ENCODE measurements at places on chromosomes 3 and 15.

GRCh38 chr15:99113547-99114271, 8.8 kb downstream of the SYNM start:
- DNase-seq = no peak

GRCh38 chr3:126612479-126613205, 42.3 kb downstream of the TXNRD3 start:
- DNase-seq = no peak

DNA sequence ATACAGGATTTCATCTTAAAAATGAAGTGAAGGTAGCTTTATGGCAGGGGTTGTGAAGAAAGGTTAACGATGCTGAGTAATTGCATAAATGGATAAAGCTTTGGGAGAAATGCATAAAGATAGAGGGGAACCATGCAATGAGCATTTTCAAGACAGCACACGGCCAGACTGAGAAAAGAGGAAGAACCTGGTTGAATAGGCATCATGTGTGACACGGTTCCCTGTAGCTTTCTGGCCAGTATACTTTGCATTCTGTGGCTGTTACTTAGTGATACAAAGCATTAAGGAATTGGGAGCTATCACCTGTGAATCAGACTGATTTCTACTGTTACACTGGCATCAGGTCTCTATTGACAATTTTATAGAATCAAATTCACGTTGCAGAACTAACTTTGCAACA, 33.3 kb downstream of the NR2C2 start:
- no peak for DNase-seq

DNA sequence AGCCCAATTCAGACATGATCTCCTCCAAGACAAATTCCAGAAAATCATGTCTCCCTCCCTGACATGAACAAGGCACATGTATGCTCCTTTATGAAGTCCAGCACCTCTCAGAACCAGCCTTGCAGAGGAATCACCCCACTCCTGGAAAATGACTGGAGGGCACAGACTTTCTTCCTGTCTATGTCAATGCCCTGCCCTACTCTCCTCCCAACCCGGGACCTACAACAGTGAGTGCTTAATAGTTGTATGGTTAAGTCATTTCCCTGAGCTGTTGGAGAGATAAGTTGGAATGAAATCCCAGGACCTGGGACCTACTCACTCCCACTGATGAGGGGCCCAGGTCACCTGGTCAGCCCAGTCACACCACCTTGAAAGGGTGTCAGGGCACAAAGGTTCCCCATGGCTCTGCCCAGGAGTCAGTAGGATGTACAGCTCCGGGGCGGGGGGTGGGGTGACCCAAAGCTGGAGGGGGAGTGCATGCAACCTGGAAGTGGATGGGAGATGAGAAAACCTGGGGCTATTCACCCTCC, 80.1 kb upstream of the HERC1 start:
- no peak for DNase-seq

DNA sequence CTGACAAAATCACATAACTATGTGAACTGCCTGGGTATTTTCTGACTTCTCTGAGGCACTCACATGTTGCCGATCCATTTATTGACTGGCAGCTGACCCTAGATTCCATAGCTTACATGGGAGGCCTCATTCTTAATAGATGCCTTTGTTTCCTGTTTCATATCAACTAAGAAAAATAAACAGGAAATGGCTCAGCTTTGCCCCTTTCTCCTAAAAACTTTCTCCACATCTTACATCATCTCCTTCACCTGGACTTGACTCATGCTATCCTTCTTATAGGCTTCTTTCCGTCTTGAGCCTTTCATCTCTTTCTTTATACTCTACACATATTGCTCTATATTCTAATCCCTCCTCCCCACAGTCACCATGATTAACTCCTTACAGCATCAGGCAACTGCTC, 38.0 kb downstream of the TXNRD3 start:
- DNase-seq = no peak

DNA sequence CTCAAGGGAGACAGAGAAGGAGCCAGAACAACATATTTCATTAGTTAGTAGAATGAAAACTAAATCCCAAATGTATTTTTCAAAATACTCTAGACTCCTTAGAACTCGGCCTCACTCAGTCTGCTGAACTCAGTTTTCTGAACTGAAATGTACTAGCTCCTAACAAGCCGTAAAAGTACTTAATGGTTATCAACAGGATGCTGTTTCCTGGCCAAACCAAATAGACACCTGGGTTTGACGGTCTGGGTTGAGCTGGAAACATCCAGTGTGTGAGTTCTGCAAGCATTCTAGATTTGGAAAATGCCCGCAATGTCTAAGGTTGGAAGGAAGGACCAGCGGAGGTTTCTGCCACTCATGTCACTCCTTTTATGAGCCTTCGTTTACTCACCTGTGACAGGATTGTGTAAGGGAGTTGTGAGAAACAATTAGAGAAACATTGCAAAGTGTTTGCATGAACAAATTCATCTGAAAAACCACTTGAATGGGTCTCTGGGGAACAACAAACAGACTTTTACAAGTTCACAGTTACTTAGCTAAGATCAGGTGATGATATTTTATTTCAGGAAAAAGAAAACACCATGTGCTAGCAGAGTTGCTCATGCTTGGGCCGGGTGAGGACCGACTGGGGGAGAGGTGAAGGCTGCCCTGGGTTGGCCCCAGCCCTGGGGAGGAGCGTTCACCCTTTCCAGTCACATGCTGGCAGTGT, 151.0 kb downstream of the ALDH1A2 start:
- no peak for DNase-seq

- DNase-seq = no peak
These were observed 109.3 kb downstream of the OCA2 start for GRCh38 chr15:27989838-27990237.

GRCh38 chr3:63030666-63031065, 155.4 kb upstream of the CADPS start:
- no peak for DNase-seq

DNA sequence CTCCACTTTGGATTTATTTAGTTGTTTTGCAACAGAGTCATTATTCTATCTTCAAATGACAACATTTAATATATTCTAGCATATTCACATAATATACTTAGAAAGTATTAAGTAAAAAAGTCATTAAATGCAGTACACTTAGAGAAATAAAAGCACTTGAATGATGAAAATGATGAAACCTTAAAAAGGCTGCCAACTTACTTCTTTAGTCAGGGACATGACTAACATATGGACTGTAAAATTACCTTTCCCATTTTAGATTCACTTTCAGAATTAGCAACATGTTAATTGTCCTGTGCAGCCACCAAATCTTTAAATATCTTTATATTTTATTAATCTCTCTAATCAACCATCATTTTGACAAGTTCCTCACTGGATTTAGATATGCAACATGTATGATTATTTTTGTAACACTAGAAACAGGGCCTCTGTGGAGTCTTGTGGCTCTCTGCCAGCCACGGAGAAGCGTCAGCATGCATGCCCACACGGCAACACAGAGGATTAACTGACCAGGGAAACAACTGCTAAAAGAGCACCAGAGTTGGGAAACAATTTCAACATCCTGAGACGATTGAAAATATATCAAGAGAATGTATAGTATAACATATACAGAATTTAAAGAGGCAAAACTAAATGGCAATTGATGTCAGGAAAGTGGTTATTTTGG, 95.7 kb downstream of the ANO10 start:
- DNase-seq = no peak

GRCh38 chr3:73999501-73999900, 374.8 kb upstream of the PDZRN3 start:
- no peak for DNase-seq

- no peak for DNase-seq
These were observed 13.2 kb upstream of the CLRN1 start for GRCh38 chr3:150985711-150986110.

DNA sequence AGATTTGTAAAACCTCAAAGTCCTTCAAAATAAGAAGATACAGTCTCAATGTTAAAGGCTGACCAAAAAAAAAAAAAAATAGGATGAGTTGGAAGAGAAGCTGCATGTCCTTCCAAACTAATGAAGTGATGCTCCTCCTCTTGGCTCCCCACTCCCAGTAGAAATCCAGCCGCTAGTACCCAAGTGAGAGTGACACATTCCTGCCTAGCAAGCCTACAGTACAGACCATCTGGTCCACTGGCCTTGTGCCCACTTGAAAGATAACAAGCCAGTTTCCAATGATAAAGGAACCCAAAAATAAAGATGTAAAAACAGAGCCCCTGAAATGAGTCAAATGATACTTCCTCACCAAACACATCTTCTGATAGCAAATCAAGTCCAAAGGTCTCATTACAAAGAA, 258.7 kb upstream of the NSMCE3 start:
- no peak for DNase-seq

DNA sequence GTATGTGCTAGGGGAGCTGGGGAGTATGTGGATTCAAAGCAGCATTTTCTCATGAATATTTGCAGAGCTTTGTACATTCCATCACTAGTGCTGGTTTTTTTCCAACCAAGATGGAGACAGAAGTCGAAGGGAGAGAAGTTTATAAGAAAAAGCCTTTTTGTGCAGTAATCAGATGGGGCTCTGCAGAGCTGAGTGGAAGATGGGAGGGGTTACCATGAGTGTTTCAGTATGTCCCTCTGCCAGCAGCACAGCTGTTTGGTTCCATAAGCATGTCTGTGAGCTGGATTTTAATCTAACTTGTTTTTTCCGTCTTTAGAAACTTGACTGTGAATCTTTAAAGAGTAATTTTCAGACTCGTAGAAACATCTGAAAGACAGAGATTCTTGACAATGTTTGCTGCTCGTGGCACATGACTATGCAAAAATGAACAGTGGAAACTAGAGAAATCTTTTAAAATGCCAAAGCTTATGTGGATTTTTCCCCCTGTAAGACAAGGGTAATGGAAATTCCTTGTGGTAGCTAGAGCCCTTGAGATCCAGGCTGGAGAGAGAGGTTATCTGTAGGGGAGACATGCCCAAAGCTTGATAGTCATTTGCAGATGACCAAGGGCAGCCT, 20.3 kb downstream of the STARD9 start:
- DNase-seq = no peak

All from stimulated activated CD8-positive, alpha-beta memory T cell treated with anti-CD3 and anti-CD28 coated beads, Interleukin-2, amount 100 ng/mL, for 1 hour (primary cell).